LoVo (cell line): ENCODE measurements at places on chromosomes 1 and 21.

GRCh38 chr21:19640964-19641363, 1237.4 kb upstream of the TMPRSS15 start:
- DNase-seq, result no peak

DNA sequence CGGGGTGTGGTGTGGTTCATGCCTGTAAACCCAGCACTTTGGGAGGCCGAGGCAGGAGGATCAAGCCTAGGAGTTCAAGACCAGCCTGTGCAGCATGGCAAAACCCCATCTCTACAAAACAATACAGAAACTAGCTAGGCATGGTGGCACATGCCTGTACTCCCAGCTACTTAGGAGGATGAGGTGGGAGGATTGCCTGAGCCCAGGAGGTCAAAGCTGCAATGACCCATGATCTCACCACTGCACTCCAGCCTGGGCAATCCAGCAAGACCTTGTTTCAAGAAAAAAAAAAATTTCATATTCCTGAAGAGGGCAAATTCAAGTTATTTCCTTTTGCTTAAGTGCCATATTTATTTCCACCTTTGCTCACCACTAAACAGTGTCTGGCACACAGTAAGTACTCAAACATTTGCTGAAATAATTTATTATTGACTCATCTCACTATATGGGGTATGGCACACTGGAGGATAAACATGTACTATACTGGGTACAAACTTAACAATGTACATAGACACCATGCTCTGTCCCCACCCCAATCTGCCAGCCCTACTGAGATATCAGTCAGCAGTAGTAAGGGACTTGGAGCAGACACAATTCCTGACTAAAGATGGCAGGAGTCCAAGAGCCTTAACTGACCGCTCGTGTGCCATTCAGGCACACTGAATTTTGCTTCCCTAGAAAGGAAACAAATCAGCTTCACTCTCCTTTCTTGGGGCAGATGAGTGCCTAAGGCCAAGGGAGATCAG, 15.5 kb downstream of the MEAF6 start:
- no peak for DNase-seq

DNA sequence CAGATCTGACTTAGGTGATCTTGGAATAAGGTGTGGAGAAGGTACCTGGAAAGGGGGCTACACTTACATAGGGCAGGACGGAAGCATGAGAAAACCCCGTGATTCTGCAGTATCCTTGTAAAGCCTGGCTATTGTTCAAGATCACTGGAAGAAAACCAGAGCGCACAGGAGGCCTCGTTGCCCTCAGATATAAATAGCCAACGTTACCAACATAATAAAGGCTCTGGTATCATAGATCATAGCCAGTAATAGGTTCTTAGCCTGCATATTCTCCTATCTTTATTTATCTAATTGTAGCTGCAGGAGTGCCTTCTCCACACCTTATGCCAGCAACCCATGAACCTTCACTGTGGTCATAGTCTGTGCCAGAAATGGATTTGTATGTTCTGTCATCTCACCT, 35.9 kb upstream of the MPZL1 start:
- DNase-seq, result no peak

GRCh38 chr1:208048904-208049303, 138.0 kb upstream of the CD34 start:
- DNase-seq, result no peak

DNA sequence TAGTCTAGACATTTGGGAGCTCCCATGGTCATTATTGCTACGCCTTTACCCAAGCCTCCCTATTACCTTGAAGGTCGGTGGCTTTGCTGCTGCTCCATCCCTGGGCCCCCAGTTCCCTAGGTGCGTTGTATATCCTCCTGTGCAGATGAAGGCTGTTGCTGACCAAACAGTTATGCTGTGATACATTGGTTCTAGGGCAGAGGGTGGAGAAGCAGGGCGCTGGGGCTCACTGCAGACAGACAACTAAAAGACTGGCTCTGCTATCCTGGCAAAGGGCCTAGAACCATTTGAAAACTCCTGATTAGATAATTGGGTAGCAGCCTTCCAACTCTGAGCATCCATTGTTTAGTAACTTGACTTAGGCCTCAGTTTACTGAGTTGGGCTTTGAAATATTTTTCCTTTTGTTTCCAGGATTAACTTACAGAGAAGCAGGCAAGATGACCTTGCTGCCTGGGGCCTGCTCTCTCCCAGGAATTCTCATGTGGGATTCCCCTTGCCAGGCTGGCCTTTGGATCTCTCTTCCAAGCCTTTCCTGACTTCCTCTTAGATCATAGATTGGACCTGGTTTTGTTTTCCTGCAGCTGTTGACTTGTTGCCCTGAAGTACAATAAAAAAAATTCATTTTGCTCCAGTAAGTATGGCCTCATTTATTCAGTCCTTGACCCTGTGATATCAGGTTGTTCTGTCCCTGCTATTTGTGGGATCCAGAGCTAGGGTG, 15.5 kb downstream of the CHI3L2 start:
- no peak for DNase-seq

DNA sequence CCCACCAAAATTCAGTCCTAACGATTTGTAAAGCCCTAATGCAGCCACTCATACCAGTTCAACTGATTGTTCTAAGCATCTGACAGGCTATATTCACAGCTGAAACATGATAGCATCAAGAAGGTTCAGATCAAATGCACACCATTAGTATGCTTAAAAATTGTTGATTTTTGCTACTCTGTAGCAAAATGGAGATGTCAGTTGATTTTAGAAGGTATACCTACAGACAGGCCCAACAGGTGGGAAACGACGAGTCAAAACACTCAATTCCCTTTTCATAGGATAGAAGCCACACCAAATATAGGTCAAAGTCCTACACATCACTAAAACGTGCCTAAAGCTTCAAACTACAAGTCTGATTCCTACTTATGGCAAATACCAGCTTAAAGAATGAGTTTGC, 6.7 kb downstream of the SFPQ start:
- no peak for DNase-seq

GRCh38 chr1:28770601-28771165, 33.9 kb downstream of the YTHDF2 start:
- DNase-seq, result no peak

- DNase-seq, result no peak
Observed at GRCh38 chr1:25866288-25866687, 7.0 kb upstream of the AUNIP start.

- no peak for DNase-seq
Observed at GRCh38 chr1:111370871-111371270, 56.7 kb downstream of the OVGP1 start.

DNA sequence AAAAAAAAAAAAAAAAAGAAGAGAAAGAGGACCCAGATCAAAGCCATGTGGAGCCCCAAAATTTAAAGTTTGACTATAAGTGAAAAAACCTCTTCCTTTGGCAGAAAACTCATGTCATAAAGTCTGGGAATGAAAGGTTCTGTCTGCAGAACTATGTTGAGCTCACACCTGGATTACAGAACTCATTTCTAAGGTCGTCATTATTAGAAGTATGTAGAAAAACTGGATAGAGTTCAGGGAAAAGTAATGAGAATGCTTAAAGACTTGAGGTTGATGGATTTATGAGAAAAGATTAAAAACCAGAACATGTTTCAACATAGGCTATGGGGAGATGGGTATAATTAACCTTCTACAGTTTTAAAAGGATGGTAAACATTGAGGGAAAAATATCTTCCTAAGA, 90.7 kb upstream of the COL11A1 start:
- DNase-seq, result no peak

- peak; percentile 50 for DNase-seq
Observed at GRCh38 chr1:211951856-211952255, 83.5 kb downstream of the INTS7 start.

DNA sequence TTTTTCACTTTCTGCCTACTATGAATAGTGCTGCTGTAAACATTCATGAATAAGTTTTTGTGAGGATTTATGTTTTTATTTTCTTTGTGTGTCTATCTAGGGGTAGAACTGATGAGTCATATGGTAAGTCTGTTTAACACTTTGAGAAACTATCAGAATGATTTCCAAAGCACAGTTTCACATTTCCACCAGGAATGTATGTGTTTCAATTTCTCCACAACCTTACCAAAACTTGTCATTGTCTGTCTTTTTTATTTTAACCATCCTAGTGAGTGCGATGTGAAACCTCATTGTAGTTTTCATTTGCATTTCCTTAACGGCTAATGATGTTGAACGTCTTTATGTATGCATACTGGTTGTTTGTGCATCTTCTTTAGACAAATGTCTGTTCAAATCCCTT, 23.5 kb downstream of the RNASEL start:
- no peak for DNase-seq

DNA sequence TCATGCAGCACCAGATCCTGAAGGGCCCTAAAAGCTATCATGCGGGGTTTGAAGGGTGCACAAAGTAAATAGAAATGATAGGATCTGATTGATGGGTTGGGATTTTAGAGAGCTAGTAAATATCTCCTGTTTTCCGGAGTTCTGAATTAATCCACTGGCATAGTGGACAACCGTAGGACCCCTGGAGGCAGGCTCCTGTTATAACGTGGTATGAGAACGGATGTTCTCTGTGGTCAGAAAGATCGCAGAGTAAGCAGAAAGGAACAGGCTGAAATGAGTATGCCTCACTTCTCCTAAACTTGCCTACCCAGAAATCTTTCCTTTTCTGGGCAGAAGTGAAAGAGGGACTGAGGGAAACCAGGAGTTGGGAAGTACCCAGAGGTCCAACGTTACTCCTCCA, 470.8 kb downstream of the AJAP1 start:
- DNase-seq, result no peak

DNA sequence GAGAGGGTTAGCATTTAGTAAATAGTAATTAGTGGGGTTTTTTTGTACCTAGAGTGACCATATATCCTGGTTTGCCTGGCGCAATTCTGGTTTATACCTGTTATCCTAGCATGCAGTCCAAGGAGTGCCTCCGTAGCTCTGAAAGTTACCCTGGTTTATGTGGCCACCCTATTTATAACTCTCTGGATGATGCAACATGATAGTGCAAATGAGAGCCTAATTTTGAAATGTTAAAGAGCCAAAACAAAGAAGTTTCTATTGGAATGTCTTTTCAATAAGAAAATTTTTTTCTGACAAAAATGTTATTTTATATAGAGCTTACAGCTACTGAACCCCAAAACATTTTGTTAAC, 5.7 kb downstream of the AHCYL1 start:
- DNase-seq, result no peak

- DNase-seq, result no peak
Observed at GRCh38 chr1:101723415-101723814, 273.3 kb downstream of the OLFM3 start.

DNA sequence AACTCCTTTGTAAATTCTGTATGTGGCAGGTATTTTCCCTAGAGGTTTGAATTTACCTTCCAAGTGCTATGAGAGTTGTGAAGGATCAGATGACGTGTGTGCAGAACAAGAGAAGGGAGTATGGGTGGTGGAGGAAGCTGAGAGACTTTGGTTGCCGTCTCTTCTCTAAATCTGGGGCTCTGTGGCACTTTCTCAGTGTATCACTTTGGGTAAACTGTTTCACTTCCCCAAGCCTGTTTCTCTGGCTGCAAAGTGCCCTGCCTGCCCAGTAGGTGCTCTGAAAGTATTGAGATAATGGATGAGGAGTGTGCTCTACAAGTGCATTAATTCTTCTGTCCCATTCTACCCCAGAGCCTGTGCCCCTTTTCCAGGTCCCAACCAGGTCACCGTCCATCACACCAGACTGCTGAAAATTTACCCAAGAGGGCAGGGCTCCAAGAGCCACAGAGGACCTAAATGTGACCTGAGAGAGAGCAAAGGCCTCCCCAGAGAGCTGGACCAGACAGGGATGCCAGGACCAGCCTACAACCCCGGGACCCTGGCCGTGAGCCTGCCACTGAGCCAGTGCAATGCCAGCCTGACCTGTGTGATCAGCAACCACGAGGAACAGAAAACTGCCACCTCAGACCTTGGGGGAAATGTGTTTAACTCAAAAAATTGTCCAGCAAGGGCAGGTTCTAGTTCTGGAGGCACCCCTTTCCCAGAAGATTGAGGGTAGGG, 131.6 kb upstream of the ETV3 start:
- no peak for DNase-seq

- no peak for DNase-seq
Observed at GRCh38 chr21:18148401-18148800, 96.2 kb upstream of the CHODL start.

- no peak for DNase-seq
Observed at GRCh38 chr21:31480228-31480627, 136.2 kb upstream of the TIAM1 start.

DNA sequence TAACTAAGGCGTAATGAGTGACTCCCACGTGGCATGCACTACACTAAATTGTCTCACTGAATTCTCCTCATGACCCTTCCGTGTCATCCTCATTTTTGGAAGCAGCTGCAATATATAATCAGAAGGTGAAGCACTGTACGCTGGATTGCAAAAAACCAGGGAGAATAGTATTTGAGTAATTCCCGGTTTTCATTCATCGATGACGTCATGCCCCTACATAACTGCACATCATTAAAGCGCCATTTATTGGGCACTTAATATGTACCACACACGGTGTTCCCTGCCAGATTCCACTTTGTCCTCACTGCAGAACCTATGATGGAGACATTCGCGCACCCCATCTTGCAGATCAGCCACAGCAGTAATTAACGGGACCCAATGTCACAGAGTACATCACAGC, 41.0 kb downstream of the DHRS3 start:
- DNase-seq, result no peak

- DNase-seq, result peak; percentile 59
Observed at GRCh38 chr1:162206749-162207635, 137.5 kb downstream of the NOS1AP start.

GRCh38 chr21:42558846-42559245, 45.2 kb downstream of the SLC37A1 start:
- no peak for DNase-seq

DNA sequence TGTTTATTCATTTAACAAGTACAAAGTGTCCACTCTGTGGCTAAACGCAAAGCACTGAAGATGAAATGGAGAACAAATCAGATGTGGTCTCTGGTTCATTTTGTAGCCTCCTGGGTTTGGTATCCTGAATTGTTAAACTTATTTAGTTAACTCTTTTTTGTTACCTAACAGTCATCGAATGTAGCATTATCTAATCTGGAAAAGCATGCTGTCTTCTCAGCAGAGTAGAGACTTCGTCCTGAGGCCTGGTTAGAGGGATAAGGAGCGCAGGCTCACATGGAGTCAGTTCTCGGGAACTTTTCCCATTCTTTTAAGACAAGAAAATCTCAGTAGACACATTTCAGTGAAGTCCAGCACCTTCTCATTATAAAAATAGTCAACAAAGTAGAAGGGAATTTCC, 33.1 kb upstream of the SH3D21 start:
- DNase-seq, result no peak
